Activated CD8-positive, alpha-beta T cell treated with anti-CD3 and anti-CD28 coated beads for 36 hours (primary cell): ENCODE measurements at places on chromosomes 2 and 18. TPM values are rescaled to one million over a fixed set of nuclear protein-coding genes. Genes with fewer than 3 reads are reported as not detected.

The MYO3B gene
- total RNA-seq, result 0.20 TPM

The RETSAT gene
- 21.3 TPM for total RNA-seq

The LONRF2 gene
- total RNA-seq, result 0.20 TPM

The PROKR1 gene
- not detected for total RNA-seq

- no peak overlapping the region for H3K27ac ChIP-seq
- no peak for DNase-seq
- no peak overlapping the region for H3K4me3 ChIP-seq
- H3K27me3 ChIP-seq, result no peaks in the 10 kb centered on the region
These were observed 184.2 kb downstream of the PIEZO2 start for GRCh38 chr18:10965119-10965518.

- H3K36me3 ChIP-seq, result no peaks in the 10 kb centered on the region
- no peak for DNase-seq
- H3K27ac ChIP-seq, result no peak overlapping the region
- H3K27me3 ChIP-seq, result no peaks in the 10 kb centered on the region
- H3K4me1 ChIP-seq, result no peaks in the 10 kb centered on the region
These were observed 110.0 kb downstream of the NCKAP5 start for GRCh38 chr2:133458280-133458679.

GRCh38 chr2:217694291-217694690 is 308.5 kb downstream of the TNS1 start:
- no peak overlapping the region for H3K4me3 ChIP-seq
- H3K27me3 ChIP-seq, result no peaks in the 10 kb centered on the region
- no peak for DNase-seq
- H3K4me1 ChIP-seq, result peaks cover 12% of the 10 kb centered on the region
- H3K27ac ChIP-seq, result no peak overlapping the region
- H3K36me3 ChIP-seq, result peaks cover 11% of the 10 kb centered on the region
